ENCODE measurements at places on chromosomes 4 and X.

DNA sequence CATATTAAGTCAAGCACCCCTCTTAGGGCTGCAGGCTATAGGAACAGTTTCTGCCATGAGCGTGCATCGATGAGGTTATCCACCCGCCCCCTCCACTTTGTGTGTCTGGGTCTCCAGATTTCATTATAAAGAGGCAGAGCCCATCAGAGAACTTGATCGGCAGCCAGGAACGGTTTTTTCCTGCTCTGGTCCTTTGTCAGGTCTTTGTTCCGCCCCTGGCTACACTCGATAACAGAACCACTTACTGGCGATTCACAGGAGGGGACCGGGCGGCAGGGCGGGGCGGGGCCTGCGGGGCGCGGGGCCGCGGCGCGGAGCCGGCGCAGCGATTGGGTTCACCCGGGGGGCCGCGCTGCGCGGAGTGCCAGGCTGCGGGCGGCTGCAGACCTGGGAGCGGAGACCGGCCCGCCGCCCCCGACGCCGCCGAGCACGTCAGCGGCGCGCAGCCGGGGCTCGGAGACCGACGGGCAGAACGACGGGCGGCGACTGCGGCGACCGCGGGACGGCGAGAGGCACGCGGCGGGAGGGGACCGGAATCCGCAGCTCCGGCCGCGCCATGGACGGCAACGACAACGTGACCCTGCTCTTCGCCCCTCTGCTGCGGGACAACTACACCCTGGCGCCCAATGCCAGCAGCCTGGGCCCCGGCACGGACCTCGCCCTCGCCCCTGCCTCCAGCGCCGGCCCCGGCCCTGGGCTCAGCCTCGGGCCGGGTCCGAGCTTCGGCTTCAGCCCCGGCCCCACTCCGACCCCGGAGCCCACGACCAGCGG lies at the start of gene SLC10A4:
Gene SLC10A4 (plus strand): TSS at position 338 of the 771 bp plus-strand sequence. CDS start 219 bp downstream, at position 557.
- DNase-seq = no peak

- no peak for DNase-seq
These were observed 13.3 kb upstream of the CD99 start for GRCh38 chrX:2677764-2678163.

GRCh38 chr4:1521821-1522361 lies 115.6 kb upstream of the NKX1-1 start:
- DNase-seq = no peak

DNA sequence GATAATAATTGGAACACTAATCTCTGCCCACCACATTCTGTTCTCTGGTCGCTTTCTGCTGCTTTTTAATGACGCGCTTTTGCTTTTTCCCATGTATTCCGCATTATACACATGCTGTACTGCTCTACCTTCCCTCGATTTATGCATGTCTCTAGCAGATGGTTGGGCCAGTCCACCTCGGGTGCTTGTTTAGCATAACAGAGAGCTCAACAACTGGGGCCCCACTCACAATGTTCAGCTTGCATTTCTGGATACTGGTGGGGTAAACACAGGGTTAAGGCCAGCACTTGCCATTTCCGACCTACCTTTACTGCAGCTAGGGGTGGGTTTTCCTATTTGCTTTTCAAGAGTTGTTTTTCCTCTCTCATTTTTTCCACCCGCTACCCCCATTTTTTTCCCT lies 255.8 kb downstream of the SOX3 start:
- DNase-seq = no peak

- no peak for DNase-seq
These were observed 98.7 kb upstream of the DDIT4L start for GRCh38 chr4:100288811-100289529.

DNA sequence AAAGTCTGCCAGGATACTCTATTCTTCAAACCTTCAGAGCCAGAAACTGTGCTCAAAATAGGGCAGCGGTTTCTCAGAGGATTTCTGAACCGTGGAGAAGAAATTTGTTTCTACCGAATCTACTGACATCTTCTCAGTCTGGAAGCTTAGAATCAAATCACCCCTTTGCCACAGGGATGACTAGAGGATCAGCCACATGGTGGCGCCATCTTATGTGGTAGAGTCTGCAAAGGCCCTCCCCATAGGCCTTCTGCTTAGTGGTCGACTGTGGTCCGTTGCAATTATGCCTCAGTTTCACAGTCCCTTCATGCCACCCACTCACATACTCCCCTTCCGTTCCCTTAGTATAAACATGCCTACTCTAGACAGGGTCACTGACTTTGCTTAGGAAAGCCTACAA lies 680.7 kb upstream of the SPANXN1 start:
- no peak for DNase-seq

- DNase-seq = no peak
These were observed 1.4 kb downstream of the COX7B start for GRCh38 chrX:77900688-77901087.

- DNase-seq = no peak
These were observed 308.1 kb upstream of the GATB start for GRCh38 chr4:152068866-152069265.

DNA sequence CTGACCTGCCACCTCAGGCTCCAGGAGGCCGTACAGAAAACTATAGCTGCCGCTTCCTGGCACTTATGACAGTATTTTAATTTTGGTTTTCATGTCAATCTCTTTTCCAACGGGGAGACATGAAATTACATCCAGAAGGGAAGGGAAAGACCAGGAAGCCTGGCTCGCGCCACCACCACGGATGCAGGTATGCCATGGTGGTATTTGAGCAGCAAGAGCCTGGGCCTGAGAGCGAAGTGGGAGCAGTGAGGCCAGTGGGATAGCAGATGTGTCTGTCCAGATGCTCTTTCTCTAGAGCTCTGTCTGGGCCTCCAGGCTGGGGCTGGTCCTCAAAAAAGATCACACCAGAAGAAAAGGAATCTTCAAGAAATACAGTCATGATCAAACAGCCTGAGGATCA lies 82.5 kb upstream of the CPEB2 start:
- DNase-seq = no peak

- peak; percentile 35 for DNase-seq
These were observed at the start of gene NMU for GRCh38 chr4:55635741-55636655. Gene NMU, minus strand, starts transcription at chr4:55636298. Its CDS starts 106 bp downstream, at chr4:55636192.

GRCh38 chr4:152348670-152349069 lies 187.2 kb downstream of the FBXW7 start:
- peak; percentile 49 for DNase-seq

DNA sequence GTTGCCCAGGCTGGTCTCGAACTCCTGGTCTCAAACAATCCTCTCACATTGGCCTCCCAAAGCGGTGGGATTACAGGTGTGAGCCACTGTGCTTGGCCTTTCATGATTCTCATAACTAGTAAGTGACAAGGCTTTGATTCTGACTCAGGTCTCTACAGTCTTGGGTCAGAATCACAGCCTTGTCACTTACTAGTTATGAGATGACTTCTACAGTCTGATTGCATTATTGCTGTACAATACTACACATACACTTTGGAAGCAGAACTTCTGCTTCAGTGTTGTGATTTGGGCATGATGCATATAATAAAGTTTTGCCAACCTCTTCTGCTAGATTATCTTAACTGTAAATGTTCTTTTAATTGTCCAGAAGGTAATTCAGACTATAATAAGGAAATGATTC lies 123.3 kb downstream of the KDM6A start:
- no peak for DNase-seq

GRCh38 chr4:176569301-176569700 lies 223.4 kb downstream of the VEGFC start:
- no peak for DNase-seq

GRCh38 chrX:13074297-13075262 lies 30.2 kb upstream of the FAM9C start:
- DNase-seq = no peak

DNA sequence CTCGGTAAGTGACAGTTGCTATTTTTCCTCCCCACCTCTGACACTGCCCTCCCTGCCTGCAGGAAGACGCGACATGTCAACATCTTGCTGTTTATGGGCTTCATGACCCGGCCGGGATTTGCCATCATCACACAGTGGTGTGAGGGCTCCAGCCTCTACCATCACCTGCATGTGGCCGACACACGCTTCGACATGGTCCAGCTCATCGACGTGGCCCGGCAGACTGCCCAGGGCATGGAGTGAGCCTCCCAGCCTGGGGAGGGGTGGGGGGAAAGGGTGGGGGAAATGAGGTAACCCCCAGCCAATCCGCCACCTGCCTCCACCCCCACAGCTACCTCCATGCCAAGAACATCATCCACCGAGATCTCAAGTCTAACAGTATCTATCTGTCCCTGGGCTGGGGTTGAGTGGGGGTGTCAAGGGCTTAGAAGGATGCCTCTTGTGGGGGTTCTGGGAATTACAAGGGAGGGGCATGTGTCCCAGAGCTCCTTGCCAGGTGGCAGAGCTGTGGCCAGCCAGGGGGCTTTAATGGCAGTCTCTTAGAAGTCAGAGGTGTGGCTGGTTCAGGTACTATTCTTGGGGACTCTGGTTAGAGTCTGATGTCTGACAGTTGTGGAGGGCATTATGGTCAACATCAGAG lies 7.8 kb downstream of the ARAF start:
- DNase-seq = no peak
